ENCODE measurements at places on chromosomes 12 and 14. TPM values are rescaled to one million over a fixed set of nuclear protein-coding genes. Genes with fewer than 3 reads are reported as not detected.

Gene HRK
- total RNA-seq: not detected

DNA sequence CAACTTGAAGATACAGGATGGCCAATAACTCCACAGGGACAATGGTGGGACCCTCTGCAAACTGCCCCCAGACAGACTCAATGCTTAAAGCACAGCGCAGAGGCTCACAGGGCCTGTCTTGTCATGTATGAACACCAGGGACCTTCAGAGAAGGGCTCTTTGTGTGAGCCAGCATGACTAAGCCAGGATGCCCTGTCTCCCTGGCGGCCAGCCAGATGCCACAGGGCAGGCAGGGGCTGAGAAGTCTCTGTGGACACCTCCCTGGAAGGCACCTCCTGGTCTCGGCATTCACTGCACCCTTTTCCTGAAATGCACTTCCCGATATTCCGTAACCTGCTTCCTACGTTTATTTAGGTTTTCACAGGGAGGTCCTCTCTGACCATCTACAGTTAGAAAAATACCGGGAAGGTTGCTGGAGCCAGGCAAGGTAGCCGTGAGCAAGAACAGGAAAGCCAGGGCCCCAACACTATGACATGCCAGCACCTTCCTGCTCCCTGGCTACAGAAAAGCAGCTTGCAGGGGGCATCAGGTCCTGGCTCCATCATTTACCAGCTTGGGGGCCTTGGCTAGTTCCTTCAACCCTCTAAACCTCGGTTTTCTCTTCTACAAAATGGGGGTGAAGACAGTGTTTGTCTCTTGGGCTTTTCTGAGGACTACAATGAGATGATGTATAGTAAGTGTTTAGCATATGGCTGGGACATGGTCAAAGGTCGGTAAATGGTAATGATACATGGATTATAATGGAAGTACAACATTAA, 65.0 kb downstream of the PITPNM2 start:
- DNase-seq: no peak

- no peak for DNase-seq
Observed at GRCh38 chr14:44945264-44945663, 16.5 kb downstream of the KLHL28 start.

- DNase-seq: no peak
Observed at GRCh38 chr12:27000961-27001360, 13.2 kb downstream of the TM7SF3 start.

DNA sequence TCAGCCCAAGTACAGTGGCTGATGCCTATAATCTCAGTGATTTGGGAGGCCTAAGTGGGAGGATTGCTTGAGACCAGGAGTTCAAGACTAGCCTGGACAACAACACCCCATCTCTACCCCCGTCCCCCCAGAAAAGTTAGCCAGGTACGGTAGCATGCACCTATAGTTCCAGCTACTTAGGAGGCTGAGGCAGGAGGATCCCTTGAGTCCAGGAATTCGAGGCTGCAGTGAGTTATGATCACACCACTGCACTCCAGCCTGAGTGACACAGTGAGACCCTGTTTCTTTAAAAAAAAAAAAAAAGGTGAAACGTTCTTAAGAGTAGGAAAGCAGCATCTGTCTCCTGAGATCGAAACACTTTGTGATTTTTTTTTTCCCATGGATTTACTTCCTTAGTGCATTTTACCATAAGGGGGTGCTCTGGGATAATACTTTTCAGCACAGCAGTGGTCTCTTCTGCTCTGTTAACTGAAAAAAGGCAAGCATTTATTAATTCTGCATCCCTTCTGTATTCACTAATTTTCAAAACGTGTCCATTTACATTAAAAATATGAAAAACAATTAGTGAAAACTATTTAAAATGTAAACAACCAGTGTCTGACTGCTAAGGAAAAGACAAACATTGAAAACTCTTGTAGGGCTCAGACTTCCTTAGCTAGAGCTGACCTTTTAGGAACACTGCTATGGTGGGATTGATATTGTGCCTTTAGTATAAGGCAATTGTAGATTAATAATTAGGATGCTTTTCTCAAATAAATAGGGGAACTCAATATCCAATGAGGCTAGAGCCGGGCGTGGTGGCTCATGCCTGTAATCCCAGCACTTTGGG, 31.2 kb upstream of the USP44 start:
- DNase-seq: no peak
